ENCODE measurements at places on chromosomes 4 and X.
A peak's percentile ranks its signal among the peaks of the same experiment; 100 is the strongest.

GRCh38 chrX:11010476-11010875 is 100.7 kb upstream of the HCCS start:
- DNase-seq, result no peak

GRCh38 chr4:89369581-89369980 is 62.0 kb upstream of the GPRIN3 start:
- no peak for DNase-seq

DNA sequence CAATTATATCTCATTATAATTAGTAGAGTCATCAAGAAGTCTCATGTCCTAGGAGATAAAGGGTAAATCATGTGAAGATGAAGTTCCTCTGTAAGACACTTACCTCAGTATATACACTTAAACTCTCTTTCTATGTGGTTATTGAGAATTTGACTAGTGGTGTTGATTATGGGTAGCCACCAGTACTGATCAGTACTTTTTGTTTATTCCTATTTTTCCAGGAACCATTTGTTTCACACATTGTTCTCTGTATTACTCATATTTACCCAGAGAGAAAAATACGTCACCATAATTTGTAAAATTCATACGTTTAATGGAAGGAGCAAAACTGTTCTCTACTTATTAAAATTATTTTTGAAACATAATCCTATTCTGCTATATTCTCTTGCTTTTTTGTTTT is 55.8 kb upstream of the PRDM8 start:
- DNase-seq, result no peak

DNA sequence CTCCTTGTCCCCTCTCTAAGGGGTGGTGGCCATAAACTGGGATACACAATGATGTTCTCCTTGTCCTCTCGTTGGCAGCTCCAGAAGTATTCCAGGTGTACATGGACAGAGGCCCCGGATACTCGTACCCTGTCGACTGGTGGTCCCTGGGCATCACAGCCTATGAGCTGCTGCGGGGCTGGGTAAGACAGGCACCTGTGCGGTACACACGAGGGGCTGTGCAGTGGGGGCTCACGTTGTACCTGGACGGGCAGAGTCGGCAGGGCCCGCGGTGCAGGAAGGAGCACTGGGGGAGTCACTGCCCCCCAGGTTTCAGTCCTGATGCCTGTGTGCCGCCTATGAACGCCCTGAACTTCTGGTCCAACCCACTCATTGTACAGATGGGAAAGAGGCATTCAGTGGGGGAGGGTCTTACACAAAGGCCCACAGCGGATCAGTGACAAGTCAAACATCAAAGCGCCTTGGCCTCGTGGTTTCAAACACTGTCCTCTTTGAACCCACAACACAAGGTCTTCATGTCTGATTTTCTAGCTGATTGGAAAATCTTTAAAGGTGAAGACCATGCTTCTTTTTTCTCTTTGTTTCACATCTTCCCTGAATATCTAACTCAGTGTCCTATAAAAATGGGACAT is 261.6 kb downstream of the EVC2 start:
- DNase-seq, result no peak

- no peak for DNase-seq
Measured at GRCh38 chr4:38205261-38205660, 245.1 kb downstream of the PTTG2 start.

DNA sequence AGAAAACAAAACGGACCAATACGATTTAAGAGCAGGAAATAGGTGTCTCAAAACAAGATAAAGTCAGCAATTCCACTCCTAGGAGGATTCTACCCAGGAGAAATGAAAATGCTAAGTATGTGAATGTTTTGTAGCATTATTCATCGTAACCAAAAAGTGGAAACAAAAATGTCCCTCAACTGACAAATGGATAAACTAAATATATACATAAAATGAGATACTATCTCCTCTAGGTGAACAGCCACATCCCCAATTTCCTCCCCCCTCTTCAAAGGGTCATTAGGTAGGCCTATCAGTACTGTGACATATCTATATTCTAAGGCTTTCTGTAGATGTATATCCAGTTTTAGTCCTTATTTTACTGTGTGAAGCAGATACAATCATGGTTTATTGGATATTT is 18.0 kb downstream of the DDX3X start:
- DNase-seq, result peak; percentile 6

- DNase-seq, result no peak
Measured at GRCh38 chr4:136392576-136392975, 1139.7 kb downstream of the PCDH18 start.

- no peak for DNase-seq
Measured at GRCh38 chr4:31545755-31546154, 825.6 kb downstream of the PCDH7 start.

DNA sequence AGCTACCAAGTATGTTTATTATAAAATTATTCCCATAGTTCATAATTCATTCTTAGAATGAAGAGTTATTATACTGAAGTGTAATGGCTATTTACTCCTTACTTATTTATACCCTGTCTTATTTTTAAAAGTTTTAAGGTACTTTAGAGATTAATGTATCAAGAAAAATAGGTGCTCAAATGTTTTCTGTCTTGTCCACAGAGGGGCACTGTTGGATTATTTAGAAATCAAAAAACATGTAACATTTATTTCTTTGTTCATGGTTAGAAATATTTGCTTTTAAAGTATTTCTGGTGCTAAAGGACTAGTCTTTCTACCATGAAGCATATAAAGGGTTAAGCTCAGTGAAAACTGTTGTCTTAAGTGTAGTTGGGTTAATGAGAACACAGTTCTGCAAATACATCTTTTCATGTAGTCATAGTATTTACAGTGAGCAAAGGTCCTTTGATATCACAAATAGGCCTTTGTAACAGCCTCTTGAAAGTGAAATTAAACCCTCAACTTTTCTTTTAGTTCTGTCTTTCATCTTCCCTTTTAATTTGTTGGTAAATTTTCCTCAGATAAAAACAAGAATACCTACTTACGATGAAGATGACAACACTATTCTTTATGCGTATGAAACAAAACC is 7.7 kb downstream of the SCML1 start:
- DNase-seq, result no peak

DNA sequence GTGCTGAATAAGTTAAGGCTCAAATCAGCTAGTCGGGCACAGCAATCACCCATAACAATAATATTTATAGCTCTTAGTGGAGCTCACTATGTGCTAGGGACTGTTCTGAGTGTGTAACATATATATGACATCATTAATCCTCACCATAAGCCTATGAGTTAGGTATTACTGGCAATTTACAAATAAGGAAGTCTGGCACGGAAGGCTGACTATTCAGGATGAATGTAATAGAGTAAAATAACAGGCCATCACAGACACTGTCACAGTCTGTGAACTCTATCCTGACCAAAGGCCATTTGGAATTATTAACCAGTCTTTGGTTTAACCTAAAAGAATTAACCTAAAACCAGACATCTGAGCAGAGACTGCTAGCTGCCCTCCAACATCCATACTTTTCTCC is 119.3 kb downstream of the C4orf51 start:
- DNase-seq, result peak; percentile 60

- DNase-seq, result no peak
Measured at GRCh38 chrX:3371163-3371562, 24.7 kb upstream of the MXRA5 start.

DNA sequence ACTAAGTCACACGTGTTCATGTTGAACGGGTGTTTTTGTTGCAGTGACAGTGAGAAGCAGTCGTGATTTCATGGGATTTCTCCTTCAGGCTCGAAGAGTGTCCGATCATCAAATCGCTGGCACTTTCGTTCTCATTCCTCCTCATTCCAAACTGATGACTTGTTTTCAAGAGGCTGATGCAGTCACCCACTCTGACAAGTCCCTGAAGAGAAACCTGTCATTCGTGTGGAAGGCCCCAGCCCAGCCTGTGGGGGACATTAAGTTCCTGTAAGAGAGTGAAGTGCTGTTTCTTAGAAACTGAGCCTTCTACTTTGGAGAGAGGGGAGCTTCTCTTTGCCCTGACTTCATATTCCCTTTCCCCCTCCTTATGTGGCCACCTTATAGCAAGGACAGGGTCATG is 8.0 kb downstream of the REELD1 start:
- DNase-seq, result peak; percentile 73

GRCh38 chr4:143355540-143356217 is 19.0 kb downstream of the GAB1 start:
- DNase-seq, result no peak

GRCh38 chr4:137558951-137559350 is 26.7 kb upstream of the PCDH18 start:
- DNase-seq, result no peak

DNA sequence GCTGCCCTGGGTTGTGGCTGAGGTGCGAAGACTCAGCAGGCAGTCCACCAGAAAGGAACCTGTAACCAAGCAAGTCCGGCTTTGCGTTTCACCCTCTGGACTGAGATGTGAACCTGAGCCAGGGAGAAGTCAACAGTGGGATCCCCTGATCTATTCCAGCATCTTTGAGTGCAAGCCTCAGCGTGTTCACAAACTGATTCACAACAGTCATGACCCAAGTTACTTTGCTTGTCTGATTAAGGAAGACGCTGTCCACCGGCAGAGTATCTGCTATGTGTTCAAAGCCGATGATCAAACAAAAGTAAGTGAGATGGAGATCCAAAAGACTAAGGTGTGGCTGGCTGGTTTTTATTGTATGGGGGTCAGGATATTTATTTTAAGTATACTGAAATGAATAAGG is 11.3 kb downstream of the TBC1D1 start:
- no peak for DNase-seq

DNA sequence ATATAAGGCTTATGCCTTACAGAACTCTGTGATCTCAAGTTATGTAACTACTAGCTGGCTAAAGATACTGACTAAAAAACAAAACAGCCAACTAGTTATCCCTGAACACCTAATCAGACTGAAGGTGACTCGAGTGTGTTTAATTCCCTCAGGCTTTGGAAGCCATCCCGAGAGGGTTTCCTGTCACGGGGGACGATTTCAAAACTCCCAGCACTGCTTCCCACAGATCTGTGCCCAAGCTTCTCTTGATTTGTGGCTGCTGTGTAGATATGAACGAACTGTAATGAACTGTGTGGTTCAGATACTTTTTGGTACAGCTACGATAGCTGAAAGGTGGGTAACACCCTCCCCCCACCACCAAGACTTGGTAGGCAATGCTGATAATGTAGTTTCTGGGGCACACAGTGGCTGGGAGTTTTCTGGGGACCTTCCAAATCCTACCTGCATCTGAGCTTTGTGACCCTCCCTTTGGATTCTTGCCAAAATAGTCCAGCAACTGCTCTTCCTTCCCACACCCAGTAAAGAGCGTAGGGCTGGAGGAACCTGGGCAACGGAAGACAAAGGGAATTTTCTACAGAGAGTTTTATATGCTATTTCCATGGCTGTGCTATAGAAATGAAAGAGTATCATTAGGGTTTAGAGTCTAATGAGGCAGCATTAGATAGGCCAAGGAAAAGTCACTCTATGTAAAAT is 148.8 kb downstream of the MGST2 start:
- no peak for DNase-seq
